ENCODE measurements at places on chromosomes 12 and 14.

- DNase-seq, result no peak
Observed at GRCh38 chr12:60148831-60149230, 553.0 kb downstream of the SLC16A7 start.

GRCh38 chr14:104939666-104940410 is 15.2 kb downstream of the PLD4 start:
- no peak for DNase-seq

DNA sequence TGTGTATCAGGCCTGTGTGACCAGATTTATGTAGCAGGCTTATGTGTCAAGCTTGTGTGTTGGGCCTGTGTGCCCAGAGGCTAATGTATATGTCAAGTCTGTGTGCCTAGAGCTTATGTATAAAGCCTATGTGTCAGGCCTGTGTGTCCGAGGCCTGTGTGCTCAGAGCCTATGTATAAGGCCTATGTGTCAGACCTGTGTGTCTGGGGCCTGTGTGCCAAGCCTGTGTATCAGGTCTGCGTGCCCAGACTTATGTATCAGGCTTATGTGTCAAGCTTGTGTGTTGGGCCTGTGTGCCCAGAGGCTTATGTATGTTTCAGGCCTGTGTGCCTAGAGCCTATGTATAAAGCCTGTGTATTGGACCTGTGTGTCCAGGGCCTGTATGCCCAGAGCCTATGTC is 249.3 kb upstream of the AVPR1A start:
- no peak for DNase-seq

DNA sequence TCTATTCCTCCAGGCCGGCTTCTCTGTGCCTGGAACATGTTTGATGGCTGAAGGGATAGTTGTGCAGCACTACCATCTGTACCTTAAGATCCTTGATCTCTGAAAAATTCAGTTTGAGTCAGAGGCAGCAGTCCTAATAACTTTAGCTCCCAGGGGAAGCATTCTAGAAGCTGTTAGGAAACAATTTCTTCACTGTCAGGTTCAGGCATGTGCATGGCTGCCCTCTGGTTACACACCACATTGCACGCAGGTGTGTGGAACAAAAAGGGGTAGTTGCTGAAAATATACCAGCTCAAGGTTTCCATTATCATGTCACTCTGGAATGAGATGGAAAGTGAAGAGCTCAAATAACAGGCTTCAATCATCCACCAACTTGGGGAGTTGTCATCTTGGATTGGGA is 80.1 kb downstream of the CHST11 start:
- DNase-seq, result no peak

DNA sequence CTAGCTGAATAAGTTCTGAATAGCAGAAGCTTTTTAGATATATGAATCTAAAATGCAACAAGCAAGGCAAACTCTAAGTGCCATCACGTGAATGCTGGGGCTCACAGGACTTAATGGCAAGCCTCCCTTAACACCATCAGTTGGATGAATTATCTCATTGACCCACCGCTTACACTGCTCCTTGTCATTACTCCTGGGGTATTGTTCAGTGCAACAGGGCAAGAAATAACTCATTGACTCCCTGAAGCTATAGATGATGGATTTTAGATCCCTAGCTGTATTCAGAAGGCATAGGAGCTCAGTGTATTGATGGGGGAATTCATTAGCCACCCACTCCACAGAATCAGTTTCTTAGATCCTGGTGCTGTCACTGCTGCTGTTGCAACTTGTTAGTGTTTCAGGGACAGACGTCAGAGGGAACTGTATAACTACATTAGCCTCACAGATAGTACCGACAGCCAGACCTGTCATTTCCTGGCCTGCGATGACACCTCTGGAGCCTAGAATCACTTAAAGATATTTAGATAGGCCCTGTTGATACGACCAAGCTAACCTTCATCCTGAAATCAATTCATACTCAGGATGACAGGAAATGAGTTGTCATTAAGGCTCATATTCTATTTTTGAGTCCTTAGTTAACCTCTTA is 735.3 kb downstream of the DIO2 start:
- no peak for DNase-seq

GRCh38 chr14:86087377-86087776 is 557.4 kb downstream of the FLRT2 start:
- no peak for DNase-seq

Data from activated T-cell treated with anti-CD3 and anti-CD28 coated beads for 24 hours (primary cell).